ENCODE measurements at places on chromosomes 16 and 17.

GRCh38 chr17:44376124-44376523, 12.5 kb upstream of the FAM171A2 start:
- no peak for DNase-seq

GRCh38 chr16:29665294-29666077, 2.4 kb downstream of the SPN start:
- no peak for DNase-seq

DNA sequence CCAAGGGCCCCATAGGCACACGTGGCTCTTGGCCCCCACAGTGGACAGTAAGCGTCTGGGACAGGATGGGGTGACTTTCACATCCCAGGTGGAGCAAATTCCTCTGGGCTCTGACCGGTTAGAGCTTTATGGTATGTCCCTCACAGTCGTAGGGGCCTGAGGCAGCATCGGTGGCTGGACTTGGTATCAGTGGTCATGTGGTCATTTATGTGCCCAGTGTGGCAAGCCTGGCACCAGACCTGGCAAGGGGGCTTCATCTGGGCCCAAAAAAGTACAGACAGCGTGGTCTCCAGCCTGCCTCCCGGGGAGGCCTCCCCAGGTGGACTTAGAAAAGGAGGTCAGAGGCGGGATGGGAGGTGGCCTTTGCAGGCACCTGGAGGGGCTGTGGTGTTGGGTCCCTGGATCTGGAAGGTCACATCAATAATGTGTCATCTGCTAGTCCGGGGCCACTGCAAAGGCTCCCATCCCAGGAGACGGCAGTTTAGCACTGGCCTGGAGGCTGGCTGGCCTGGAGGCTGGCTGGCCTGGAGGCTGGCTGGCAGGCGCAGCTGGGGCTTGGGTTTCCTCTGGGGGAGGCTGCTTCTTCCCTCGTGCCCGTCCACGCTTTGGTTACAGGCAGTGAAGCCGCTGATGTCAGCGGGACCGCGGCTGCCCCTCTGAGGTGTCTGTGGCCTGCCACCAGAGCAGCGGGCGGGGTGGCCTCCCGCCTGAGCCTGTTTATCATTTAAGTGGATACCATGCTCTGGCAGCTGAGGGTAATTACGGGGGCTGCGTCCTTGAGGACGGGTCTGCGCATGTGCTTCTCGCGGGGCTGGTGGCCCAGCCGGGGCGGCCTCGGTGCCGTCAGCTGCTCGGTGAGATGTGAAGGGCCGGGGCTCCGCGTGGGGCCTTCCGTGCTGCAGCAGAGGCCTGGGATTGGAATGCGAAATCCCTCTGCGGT, 20.7 kb upstream of the CBX4 start:
- DNase-seq, result no peak

GRCh38 chr16:71230122-71230845, at the start of gene HYDIN:
TSS of gene HYDIN (minus strand) at chr16:71230722. CDS start at chr16:71186895, 43,827 bp downstream.
- no peak for DNase-seq

- DNase-seq, result no peak
These were observed 8.9 kb upstream of the KRTAP17-1 start for GRCh38 chr17:41324180-41325075.

DNA sequence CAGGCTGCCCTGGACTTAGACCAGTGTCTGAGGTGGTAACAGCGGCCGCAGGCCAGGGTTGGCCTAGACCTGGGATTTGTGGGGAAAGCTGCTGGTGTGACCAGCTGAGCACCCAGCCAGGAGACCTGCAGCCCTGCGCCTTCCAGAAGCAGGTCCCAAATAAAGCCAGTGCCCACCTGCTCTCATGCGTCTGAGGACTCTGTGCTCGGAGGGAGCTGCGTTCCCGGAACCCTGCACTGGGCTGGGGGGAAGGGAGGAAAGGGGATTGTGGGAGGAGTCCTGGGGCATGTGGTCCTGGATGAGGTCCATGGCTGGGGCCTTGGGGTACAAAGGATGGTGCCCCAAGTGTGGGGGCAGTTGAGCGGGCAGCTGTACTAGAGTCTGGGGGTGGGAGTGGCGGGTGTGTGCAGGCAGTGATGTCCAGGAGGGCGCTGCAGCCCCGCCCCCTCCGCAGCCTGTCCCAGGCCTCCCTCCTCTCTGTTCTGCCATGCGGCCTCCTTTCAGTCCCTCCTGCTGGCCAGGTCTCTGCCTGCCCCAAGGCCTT, 1.8 kb upstream of the NECAB2 start:
- DNase-seq, result no peak

DNA sequence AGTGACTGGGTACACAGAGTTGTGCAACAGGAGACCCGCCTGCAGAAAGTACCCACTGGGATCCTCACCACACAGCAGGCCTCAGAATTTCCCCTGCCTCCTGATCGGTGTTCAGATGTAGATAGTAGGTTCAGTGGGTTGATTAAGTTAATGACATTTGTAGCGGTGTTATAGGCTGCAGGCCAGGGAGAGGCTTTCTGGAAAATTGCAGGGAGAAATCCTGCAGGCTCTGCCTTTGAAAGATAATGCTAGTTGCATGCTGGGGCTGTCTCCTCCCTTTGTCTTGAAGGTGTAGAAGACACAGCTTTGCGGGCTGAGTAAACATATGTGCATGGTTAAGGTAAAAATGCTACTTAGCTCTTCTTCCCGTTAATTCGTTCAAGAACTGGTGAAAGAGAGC, 406.3 kb upstream of the RBFOX1 start:
- no peak for DNase-seq

- no peak for DNase-seq
These were observed at the start of gene ADCY7 for GRCh38 chr16:50266337-50267091. TSS of gene ADCY7 (plus strand) at chr16:50266551. CDS start at chr16:50288180, 21,629 bp downstream.

- DNase-seq, result no peak
These were observed 12.1 kb upstream of the KRTAP17-1 start for GRCh38 chr17:41327411-41328120.

DNA sequence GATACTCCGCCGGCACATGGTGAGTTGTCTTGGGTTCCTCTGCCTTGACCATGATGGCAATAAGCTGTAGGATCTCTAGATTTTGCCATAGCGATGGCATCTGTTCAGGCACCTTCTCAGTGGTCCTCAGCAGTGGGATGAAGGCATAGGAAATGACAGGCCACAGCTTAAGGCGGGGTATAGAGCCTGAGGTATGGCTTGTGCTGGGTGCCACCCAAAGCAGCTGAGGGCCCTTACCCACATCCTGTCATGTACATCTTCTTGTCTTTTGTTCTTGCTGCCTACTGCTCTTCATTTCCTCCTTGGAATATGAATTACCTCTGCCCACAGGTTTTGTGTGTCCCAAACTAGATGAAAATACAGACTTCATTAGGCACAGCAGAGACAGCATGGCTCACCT, 29.5 kb downstream of the KAT7 start:
- no peak for DNase-seq
